ENCODE measurements at places on chromosomes 5 and 9.

DNA sequence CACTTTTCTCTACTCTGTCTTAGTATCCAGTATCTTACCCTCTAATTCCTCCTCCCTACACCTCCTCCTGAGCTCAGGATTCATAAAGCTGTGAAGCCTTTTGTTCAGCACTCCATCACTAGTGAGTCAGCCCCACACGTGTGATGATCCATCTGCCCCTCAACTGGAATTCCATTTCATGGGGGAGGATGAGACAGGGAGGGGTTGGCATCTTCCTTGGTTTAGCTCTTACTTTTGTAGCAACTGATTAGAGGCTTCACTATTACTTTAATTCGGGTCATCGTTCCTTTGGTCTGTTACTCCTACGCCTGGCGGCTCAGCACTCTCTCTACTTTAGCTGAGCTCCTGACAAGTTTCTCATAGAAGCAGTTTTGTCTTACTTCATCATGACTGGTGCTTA is 11.8 kb downstream of the BTNL8 start:
- no peak for DNase-seq

DNA sequence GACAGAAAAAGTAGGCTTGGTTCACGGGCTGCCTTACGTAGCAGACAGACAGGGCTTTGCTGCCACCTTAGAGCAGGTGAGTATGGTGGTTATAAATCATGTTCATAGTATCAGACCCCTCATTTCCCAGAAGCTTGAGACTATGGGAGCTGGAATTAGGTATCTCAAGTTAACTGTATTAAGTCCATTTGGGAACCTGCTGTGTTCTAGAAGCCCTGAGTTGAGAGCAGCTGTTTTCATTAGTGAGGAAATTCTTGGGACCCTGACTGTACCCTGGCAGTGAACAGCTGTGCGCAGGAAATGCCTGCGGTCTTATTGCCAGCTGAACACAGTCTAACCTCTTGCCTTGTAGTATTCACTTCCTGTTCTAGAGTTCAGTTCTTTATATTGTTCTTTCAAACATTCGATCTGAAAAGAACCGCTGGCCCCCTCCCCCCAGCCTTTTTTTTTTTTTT is 29.8 kb downstream of the UGCG start:
- no peak for DNase-seq

DNA sequence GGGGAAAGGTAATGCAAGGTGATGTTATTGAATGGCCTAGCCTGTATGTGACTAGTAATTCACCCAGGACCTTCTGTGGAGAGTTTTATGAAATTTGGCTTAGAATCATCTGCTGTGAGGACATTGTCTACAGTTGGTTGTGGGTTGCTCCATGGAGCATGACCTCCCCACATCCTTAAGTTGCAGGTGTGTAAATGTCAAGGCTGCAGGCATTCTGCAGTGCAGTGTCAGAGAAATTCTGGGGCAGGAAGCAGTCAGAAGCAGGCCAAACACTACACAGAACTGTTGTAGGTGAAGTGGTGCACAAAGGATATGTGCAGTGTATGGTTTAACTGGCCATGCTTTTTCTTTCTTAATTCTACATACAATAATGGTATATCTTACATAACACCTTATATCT is 588.3 kb downstream of the EBF1 start:
- no peak for DNase-seq

- DNase-seq, result no peak
Measured at GRCh38 chr5:127028822-127029457, 1.4 kb downstream of the MARCHF3 start.

GRCh38 chr9:137041124-137041523 is 4.9 kb downstream of the NPDC1 start:
- no peak for DNase-seq

DNA sequence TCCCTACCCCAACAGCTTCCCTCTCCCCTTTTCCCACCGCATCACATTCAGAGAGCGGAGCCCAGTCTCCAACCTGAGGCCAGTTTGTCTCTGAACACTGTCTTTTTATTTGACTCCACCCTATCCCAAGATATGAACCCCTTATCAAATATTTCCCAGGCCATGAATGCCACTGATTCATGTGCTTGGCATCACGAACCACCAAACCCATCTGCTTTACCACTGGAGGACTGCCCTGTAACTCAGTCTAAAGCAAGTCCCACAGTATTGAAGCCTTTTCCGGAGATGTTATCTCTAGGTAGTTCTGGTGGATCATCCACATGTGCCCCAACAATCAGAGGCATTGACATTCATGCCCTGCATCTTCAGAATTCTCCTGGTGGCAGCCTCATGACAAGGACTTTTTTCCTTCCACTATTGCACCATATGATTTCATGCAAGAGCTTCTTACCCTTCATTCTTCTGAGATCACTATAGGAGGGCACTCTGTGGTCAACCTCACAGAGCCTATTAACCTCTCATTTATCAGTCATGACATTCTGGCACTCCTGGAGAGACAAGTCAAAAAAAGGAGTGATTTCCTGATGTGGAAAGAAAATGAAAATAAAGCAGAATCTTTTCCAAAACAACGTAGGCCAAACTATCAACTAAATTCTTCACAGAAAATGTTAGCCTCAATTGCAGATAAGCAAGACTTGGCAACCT is 12.3 kb upstream of the SPATA31D4 start:
- peak; percentile 17 for DNase-seq

DNA sequence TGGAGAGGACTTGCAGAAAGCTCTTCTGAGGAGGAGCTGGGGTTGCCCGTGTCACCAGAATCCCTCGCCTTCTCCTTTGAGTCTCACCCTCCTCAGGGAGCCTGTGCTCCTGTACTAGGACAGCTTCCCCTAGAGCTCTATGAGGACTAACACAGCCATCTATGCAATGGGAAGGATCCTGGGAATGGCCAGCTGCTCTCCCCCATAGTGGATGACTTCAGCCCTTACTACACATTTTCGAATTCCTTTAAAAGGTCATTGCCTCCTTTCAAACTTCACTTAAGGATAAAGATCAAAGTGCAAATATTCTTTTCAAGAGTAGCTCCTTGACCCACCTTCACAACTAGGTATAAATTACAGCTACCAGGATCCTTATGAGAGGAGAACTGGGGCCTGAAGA is 55.1 kb downstream of the PRDM6 start:
- DNase-seq, result no peak

GRCh38 chr9:36045610-36046009 is 8.9 kb downstream of the RECK start:
- DNase-seq, result no peak

- DNase-seq, result no peak
Measured at GRCh38 chr9:4689021-4689420, 9.7 kb downstream of the CDC37L1 start.

- no peak for DNase-seq
Measured at GRCh38 chr5:61587125-61587524, 255.1 kb downstream of the ZSWIM6 start.

DNA sequence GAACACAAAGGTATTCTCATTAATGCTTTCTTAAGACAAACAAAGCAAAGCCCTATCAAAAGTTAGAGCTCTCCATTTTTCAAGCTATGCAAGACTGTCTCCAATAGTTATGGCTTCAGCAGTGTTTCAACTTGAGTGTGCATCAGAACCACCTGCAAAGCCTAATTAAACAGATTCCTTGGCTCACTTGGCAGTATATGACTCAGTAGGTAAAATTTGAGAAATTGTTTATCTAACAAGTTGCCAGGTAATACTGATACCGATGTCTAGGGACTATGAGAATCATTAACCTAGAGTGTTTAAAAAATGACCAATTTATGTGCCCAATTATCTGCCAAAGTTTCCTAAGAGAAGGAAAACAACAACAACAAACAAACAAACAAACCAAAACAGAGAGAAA is 60.3 kb upstream of the PARP8 start:
- DNase-seq, result no peak

- DNase-seq, result no peak
Measured at GRCh38 chr9:28270156-28270555, 696.9 kb upstream of the C9orf72 start.

GRCh38 chr9:123527981-123528380 is 172.0 kb downstream of the CRB2 start:
- DNase-seq, result no peak

GRCh38 chr9:27310582-27310981 is 13.6 kb upstream of the EQTN start:
- DNase-seq, result no peak

GRCh38 chr5:109573766-109574165 is 116.0 kb upstream of the MAN2A1 start:
- DNase-seq, result no peak

DNA sequence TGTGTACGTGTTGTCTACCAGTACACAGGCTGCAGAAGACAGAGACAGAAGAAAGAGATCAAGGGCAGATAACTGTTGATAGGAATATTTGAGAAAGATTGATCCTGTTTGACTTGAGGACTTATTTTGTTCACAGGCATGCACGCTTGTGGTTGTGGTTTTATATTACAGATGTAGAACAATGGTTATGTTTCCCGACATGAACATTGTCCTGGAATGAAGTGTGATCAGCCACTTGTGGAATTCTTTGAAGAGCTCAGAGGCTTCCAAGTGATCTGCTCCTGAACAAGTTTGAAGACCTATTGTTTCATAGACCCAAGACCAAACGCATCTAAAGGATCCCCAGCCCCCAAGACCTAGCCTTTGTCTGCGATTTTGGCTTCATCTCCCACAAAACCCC is 13.7 kb downstream of the TEX53 start:
- DNase-seq, result no peak

GRCh38 chr5:72956324-72957140 is 691 bp downstream of the FCHO2 start:
- peak; percentile 28 for DNase-seq

DNA sequence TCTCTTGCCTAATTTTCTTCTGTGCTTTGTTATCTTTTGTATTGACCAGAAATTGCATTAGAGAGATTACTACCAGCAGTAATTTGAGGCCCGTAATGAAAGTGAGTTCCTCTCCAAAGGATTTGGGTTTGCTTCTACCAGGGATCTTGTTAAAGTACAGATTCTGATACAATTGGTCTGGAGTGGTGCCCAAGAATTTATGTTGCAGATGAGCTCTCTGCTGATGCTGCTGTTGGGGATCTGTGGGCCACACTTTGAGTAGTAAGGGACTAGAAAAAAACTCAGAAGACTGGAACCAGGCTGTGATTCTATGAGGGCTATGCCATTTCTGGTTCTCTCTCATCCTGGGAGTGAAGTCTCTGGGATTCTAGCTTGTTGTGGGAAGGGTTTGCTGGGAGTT is 192.2 kb downstream of the SEC61B start:
- no peak for DNase-seq

GRCh38 chr5:127083711-127084110 is 10.4 kb upstream of the C5orf63 start:
- no peak for DNase-seq

DNA sequence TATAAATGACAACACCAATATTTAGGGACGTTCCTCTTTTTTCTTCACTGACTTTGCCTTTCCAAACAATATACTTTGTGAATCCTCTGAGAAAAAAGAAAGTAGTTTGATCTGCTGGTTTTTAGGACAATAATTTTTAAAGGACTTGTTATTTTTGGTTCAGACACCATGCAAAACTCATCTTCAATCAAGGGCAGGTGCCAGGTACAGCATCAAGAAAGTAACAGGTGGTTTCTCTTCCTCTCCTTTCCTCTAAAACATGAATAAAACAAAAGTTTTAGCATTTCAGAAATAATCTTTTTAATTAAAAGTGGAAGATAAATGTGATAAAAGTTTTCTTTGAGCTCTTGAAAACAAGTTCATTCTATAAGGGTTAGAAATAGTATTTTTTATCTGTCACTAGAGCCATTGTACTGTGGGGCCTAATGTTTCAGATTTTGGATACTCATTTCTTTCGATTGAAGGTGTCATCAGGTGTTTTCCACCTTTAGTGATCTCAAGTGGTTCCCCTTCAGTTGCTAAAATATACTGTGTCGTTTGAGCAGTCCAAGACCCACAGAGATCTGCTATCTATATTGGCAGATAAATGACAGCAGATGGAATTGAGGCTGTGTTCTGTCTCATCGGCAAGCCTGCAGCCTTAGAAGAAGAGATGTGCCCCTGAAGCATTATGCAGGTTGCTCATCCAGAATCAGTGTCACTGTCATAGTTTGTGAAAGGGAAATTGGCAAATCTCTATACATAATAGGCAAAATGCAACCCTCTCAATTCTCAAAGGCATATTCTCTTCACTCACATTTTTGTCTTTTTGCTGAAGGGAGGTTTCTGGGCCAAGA is 499.7 kb downstream of the PDE4D start:
- DNase-seq, result no peak

DNA sequence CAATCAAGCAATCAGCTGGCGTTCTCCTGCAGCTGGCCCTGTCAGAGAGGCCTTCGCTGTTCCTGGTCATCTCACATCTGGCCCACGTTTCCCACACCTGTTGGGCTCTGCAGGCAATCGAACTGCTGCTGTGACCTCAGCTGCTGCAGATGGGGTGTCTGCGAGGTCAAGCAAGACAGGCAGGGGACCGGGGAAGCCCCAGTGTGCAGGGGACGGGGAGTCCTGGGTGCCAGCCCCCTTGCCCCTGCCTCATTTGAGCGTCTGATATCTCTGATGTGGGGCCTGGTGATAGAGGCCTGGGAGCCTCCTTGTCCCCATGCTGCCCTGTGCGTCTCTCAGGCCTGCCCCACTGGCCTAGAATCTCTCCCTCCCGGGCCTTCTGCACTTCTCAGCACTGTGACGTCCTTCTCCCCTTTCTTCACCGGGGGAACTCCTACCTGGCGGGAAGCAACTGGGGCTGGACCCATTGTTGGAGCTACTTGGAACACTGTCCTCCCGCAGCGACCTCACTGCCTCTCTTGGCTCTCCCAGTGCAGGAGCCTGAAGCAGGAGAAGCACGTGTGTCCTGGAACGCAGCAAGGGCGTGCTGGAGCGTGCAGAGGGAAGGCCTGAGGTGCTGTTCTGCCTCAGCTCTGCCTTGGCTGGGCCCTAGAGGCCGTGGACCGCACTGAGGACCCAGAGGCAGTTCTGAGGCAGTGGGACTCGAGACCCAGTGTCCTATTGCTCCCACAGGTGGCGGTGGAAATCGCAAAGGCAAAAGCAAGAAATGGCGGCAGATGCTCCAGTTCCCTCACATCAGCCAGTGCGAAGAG is 3.9 kb downstream of the GRK6 start:
- no peak for DNase-seq

DNA sequence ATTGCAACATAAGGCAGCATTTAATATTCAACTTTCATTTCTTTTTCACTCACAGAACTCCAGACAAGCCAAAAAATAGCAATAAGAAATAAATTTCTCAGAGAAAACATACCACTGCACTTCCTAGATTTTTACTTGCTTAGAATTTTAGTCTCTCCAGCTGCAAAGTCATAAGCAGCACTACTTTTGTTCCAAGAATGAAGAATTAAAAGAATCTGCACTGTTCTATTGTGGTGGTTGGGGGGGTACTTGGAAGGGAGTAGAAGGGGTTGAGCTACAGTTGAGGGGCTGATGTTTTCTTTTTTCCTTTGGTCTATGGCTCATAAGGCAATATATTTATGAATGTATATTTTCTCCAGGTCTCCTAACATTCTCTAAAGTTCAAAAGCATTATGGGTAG is 144.5 kb downstream of the KIAA0825 start:
- DNase-seq, result no peak

DNA sequence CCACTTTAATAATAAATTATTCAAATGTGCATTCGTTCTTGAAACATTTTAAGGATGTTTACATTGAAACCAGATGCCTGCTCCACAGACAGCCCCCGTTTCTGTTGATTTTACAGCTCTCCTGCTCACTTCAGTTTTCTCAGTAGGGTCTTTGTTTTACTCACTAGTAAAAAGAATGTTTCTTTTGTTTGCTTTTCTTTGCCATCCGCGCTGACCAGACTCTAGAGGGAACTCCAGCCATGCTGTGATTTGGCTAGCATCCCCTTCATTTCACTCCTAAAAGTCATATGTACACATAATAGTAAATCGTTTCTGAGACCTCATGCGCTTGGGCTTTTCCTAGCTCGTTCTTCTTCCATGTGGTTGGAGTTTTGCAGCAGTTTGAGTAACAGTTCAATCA is 28.7 kb upstream of the PALM2AKAP2 start:
- DNase-seq, result no peak

- DNase-seq, result no peak
Measured at GRCh38 chr9:36878986-36879982, 154.8 kb downstream of the PAX5 start.

All from AG08395 (cell line).